Suprapubic skin (tissue), 4 donors: ENCODE measurements at places on chromosomes 13 and 19.

- DNase-seq, result no peak
- H3K27me3 ChIP-seq, result no peaks in the 10 kb centered on the region
- no peaks in the 10 kb centered on the region for H3K4me1 ChIP-seq
- no peaks in the 10 kb centered on the region for H3K36me3 ChIP-seq
- no peak overlapping the region for H3K27ac ChIP-seq
Measured at GRCh38 chr13:62292714-62293480, 877.2 kb upstream of the PCDH20 start.

DNA sequence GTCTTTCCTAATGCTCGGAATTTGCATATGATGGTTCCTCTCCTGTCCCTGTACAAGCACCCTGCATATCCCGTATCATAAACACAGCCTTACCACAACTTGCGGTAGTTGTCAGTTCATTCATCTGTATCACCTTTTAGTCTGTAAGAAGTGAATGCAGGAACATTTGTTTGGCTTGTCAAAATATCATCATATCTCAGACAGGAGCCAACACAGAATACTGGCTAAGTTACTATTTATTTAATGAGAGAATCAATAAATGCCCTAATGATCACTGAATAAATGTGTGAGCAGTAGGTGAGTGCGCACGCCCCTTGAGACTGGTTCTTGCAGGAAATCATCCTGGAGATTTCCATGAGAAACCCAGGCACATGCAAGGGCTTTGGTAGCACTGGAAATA lies 182.8 kb downstream of the MYO16 start:
- H3K4me1 ChIP-seq, result no peaks in the 10 kb centered on the region
- no peak overlapping the region for H3K4me3 ChIP-seq
- no peaks in the 10 kb centered on the region for H3K36me3 ChIP-seq

- peak overlapping the region; percentile 38 for H3K4me3 ChIP-seq
- H3K36me3 ChIP-seq, result no peaks in the 10 kb centered on the region
- peak overlapping the region; percentile 89 for H3K27ac ChIP-seq
- H3K27me3 ChIP-seq, result no peaks in the 10 kb centered on the region
- peak; percentile 90 for DNase-seq
- peaks cover 46% of the 10 kb centered on the region for H3K4me1 ChIP-seq
Measured at GRCh38 chr19:16283210-16284061, 41.2 kb upstream of the KLF2 start.

- H3K4me3 ChIP-seq, result no peak overlapping the region
- H3K27me3 ChIP-seq, result no peaks in the 10 kb centered on the region
- peak; percentile 31 for DNase-seq
- no peak overlapping the region for H3K27ac ChIP-seq
Measured at GRCh38 chr19:35307931-35308330, 16.0 kb downstream of the MAG start.

GRCh38 chr13:65868884-65869283 lies 1361.3 kb downstream of the PCDH9 start:
- no peaks in the 10 kb centered on the region for H3K27me3 ChIP-seq
- H3K4me3 ChIP-seq, result no peak overlapping the region
- DNase-seq, result no peak
- no peaks in the 10 kb centered on the region for H3K36me3 ChIP-seq
- H3K27ac ChIP-seq, result no peak overlapping the region

DNA sequence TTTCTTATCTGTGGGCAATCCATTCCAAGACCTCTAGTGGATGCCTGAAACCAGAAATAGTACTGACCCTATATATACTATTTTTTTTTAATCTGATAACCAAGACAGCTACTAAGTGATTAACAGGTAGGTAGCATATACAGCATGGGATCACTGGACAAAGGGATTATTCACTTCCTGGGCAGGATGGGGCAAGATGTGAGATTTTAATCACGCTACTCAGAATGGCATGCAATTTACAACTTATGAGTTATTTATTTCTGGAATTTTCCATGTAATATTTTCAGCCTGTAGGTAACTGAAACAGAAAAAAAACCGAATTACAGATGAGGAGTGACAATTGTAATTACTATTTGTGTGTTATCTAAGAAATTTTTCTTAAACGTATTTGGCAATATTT lies 41.2 kb downstream of the ZIC2 start:
- H3K4me3 ChIP-seq, result no peak overlapping the region
- DNase-seq, result no peak
- H3K27me3 ChIP-seq, result peaks cover 6% of the 10 kb centered on the region
- no peaks in the 10 kb centered on the region for H3K4me1 ChIP-seq

- H3K4me1 ChIP-seq, result no peaks in the 10 kb centered on the region
- H3K27me3 ChIP-seq, result no peaks in the 10 kb centered on the region
- no peak overlapping the region for H3K27ac ChIP-seq
Measured at GRCh38 chr13:90793261-90793820, 554.1 kb upstream of the MIR17HG start.

- no peak overlapping the region for H3K27ac ChIP-seq
- H3K36me3 ChIP-seq, result no peaks in the 10 kb centered on the region
- no peak for DNase-seq
- peaks cover 25% of the 10 kb centered on the region for H3K4me1 ChIP-seq
- no peak overlapping the region for H3K4me3 ChIP-seq
Measured at GRCh38 chr19:46825731-46826055, 25.0 kb downstream of the AP2S1 start.

DNA sequence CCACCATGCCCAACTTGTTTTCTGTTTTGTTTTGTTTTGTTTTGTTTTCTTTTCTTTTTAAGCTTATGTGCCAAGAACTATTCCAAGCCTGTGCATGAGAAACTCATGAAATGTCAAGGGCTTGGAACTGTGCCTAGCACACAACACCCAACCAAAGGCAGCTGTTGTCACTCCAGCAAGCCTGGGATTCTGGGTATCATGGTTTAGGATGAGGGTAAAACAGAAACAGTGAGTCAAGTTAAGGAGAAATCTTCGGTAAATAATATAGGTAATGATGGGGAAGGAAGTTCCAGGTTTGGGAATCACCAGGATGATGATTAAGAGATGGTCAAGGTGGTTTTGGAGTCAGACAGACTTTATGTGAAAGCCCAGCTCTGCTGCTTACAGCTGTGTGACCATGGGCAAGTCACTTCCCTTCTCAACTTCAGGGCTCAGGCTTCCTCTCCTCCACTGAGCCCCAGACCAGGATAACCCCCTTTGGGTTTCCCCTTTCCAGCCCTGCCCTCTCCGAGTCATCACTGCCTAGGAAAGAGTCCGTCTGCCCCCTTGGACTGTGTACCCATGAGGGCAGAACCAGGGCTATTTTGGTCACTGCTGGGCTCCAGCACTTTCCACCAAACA lies 5.0 kb downstream of the PVR start:
- no peak for DNase-seq
- H3K4me1 ChIP-seq, result no peaks in the 10 kb centered on the region
- H3K4me3 ChIP-seq, result no peak overlapping the region
- no peaks in the 10 kb centered on the region for H3K27me3 ChIP-seq

DNA sequence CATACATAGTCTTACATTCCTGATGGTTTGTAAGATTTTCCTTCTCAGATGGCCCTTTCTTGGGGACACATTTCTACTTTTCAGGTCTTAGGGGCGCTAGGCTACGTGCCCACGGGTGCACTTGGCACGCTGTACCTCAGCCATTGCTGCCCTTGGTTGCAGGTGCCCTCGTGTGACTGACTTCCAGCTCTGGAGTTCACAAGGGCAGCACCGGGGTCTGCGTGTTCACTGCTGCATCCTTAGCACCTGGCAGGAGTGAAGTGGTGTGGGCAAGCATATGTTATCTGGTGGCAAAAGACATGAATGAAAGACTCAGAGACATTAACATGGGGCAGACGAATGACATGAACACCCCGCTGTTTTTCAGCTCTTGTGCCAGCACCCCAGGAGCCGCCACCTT lies 13.3 kb upstream of the WDR88 start:
- no peak for DNase-seq
- no peaks in the 10 kb centered on the region for H3K27me3 ChIP-seq
- no peak overlapping the region for H3K27ac ChIP-seq

DNA sequence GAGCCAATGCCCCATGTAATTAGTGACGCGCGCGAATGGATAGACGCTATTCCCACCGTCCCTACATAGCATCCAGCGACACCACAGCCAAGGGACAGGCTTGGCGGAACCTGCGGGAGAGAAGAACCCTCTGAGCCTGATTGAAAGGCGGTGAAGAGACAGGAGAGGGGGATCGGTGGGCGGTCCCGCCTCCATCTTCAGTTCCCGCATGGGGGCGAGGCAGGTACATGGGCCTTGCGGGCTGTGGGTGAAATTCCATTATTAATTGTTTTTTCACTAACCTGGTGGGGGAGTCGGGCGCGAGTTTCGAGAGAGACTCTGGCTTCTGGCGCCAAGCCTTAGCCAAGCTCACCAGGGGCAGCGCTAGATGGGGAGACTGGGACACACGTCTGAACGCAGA lies 8.4 kb upstream of the TEX101 start:
- H3K27me3 ChIP-seq, result peaks cover 5% of the 10 kb centered on the region
- H3K27ac ChIP-seq, result no peak overlapping the region
- no peak for DNase-seq
- H3K36me3 ChIP-seq, result no peaks in the 10 kb centered on the region

DNA sequence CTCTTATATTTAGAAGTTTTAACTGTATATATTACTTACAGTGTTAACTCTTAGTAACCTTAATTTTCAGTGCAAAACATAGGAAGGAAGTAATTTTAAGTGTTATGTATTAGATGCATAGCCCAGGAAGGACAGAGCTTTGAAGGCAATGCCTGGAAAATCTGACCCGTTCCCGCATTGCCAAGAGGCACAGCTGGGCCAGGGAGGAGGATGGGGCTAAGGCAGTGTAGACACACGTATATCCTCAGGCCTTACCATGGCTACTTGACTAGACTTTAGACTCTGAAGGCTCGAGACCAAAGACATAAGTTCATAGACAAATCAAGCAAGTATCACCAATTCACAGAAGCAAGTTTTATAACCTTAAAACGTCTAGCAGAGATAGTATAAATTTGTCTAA lies 1944.2 kb downstream of the OLFM4 start:
- no peaks in the 10 kb centered on the region for H3K36me3 ChIP-seq
- no peak for DNase-seq
- H3K4me3 ChIP-seq, result no peak overlapping the region
- H3K4me1 ChIP-seq, result no peaks in the 10 kb centered on the region

DNA sequence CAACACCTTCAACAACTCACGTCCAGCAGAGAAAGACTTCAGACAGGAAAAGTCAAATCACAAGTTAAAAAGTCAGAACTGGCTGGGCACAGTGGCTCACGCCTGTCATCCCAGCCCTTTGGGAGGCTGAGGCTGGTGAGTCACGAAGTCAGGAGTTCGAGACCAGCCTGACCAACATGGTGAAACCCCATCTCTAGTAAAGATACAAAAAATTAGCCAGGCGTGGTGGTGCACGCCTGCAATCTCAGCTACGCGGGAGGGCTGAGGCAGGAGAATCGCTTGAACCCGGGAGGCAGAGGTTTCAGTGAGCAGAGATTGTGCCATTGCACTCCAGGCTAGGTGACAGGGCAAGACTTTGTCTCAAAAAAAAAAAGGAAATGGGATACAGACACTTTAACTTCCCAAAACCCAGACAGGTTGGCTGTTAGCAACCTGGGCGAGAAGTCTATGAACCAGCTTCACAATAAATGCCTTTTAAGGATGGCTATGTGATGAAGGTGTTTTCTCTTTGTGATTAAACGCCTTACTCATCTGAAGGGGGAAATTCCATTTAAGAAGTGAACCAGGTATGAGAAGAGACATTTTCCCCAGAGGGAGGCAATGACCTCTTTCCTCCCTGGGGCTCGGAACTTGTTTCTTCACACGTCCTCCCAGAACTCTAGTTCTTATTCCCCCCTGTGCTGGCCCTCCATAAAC lies 80.4 kb downstream of the INSR start:
- H3K4me3 ChIP-seq, result no peak overlapping the region
- H3K36me3 ChIP-seq, result no peaks in the 10 kb centered on the region
- no peak for DNase-seq
- no peaks in the 10 kb centered on the region for H3K27me3 ChIP-seq
- peaks cover 19% of the 10 kb centered on the region for H3K4me1 ChIP-seq

DNA sequence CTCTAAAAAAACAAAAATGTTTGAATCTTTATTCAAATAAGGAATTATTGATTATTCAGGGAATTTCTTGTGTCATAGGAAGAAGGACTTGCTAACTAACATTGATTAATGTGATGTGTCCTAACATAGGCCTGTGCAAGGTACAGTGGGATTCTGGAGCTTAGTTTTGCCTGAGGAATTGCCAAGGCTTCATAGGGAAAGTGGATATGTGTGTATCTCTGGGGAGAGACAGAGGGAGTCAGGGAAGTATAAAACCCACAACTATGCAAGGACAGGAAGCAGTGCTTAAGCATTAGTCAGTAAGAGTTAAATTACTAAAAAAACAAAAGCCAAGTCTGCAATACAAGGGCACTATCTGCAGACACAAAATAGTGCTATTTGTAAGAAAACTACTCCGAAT lies 59.6 kb downstream of the WDFY2 start:
- no peaks in the 10 kb centered on the region for H3K36me3 ChIP-seq
- no peaks in the 10 kb centered on the region for H3K27me3 ChIP-seq
- no peak overlapping the region for H3K27ac ChIP-seq
- DNase-seq, result no peak

DNA sequence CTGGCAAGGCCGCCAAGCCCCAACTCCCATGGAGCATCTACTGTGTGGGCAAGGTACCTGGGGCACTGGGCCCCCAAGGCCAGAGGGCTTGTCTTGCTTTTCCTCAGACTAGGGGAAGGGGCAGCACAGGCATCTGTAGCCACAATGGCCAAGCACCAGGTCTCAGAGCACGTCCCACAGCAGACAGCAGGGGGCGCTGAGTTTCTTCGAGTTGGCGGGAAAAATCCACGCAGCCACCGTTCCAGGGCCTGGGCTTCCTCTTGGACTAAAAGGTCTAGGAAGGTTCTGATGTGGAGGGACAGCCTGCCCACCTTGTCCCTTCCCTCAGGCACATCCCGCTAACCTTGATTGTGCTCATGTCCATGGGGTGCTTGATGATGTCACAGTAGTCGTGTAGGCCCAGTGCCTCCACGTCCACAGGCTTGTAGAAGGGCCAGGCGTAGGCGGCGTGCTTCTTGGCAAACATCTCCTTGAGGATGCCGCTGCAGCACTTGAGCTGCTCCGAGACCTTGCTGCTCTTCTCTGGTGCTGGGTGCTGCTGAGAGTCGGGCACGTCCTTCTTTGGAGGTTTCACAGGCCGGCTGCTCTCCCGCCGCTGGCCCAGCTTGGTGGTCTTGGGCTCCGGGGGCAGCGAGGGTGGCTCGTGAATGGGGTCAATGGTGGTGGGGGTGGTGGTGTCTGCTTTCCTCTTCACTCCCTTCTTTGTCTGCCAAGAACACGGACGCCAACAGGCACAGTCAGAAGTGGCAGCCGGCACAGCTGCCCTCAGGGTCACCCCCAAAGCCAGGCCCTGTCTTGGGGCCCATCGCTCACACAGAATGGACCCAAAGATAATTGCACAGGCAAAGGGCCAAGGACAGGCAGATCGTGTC lies 32.0 kb upstream of the EPHX3 start:
- no peaks in the 10 kb centered on the region for H3K27me3 ChIP-seq
- no peak overlapping the region for H3K4me3 ChIP-seq
- DNase-seq, result peak; percentile 91
- H3K36me3 ChIP-seq, result peaks cover 92% of the 10 kb centered on the region
- peaks cover 41% of the 10 kb centered on the region for H3K4me1 ChIP-seq

GRCh38 chr13:112674412-112675365 lies 15.1 kb upstream of the ATP11A start:
- DNase-seq, result peak; percentile 64
- no peak overlapping the region for H3K4me3 ChIP-seq
- peaks cover 7% of the 10 kb centered on the region for H3K27me3 ChIP-seq
- no peaks in the 10 kb centered on the region for H3K4me1 ChIP-seq
- no peak overlapping the region for H3K27ac ChIP-seq
